ENCODE measurements at places on chromosomes 6 and 20. TPM values are rescaled to one million over a fixed set of nuclear protein-coding genes. Genes with fewer than 3 reads are reported as not detected.
A peak's percentile ranks its signal among the peaks of the same experiment; 100 is the strongest.

Gene CCR6
- polyA plus RNA-seq: not detected

Gene SLC24A3
- 20.2 TPM for polyA plus RNA-seq

Gene HLA-G
- 0.23 TPM for polyA plus RNA-seq

DNA sequence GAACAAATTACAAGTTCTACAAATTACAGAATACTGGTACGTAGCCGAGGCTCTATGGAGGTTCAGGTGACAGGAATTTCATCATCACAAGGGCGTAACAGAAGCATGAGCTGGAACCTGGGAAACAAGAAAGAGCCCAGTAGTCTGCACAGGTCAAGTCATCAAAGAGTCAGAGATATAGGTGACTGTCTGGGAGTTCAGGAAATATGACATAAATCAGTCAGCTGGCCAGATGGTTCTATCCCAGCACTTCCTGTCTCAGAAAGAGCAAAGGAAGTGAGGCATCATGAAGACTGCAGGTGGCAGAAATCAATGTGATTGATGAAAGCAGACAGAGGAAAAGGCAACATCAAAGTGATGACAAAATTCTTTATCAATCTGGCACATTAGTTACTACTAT lies 23.3 kb downstream of the MYCT1 start:
- DNase-seq: no peak

- no peak for DNase-seq
Measured at GRCh38 chr20:18719426-18719825, 94.2 kb upstream of the SCP2D1 start.

DNA sequence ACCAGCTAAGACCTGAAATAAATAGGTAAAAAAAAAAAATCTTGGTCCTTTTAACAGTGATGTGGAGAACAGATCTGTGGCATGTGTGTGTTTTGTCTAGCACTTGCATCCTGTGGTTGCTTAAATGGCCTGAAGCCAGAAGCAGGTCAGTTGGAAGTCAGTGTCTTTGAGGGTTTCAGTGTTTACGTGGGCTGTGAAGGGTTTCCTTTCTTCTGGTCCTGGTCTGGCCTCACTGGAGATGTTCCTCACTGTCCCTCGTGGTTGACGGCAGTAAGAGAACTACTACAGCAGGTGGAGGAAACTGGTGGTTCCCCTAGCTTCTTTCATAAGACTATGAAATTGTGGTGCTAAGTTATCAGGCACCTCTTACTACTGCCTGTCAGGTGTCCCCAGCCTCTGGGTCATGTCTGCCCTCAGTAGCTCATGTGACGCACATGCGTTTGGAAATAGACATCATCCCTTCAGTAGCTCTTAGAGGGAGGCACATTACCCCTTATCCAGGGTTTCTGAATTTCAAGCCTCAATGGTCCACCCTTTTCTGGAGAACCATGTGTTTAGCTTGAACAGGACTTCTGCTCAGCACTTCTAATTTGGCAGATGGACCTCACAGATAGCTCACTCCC lies 59.4 kb upstream of the SCP2D1 start:
- DNase-seq: no peak

GRCh38 chr6:143531720-143532499 lies 20.4 kb upstream of the FUCA2 start:
- no peak for DNase-seq

- peak; percentile 21 for DNase-seq
Measured at GRCh38 chr6:382883-383810, 8.4 kb upstream of the IRF4 start.

DNA sequence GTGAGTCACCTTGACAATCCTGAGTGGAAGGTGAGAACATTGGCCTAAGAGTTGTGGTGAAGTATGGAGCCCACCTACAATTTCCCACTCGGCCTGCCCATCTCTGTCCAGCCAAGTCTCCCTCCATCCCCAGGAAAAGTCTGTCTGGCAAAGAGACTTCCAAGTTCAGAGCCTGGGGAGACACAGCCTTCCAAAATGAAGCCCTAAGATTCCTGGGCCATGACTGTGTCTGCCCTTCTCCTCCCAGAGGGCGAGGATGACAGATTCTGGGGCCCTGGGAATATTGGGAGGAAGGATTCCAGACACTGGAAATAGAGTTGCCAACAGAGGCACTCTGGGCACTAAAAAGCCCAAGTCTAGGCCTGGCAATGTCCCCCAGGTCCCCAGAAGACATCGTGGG lies 176.8 kb downstream of the NFATC2 start:
- DNase-seq: no peak

DNA sequence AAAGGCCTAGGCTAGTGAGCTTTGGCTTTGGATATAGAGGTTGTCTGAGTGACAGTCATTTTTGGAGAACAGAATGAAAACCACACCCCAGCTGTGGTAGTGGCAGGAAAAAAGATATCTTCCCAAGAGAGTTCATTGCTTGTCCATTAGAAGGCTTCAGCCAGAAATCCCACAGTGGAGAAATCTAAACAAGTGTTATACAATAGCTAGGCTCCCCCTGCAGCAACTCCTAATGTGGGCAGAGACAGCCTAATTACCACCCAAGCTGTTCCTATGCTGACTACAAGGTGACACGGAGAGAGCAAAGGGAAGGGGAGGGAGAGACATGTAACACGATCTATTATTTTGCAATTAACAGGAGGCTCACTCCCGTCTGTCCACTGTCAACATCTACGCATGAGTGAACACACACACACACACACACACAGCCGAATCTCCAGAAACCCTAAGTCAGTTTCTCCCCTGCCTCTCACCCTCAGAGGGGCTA lies 147.5 kb upstream of the TCF21 start:
- no peak for DNase-seq
